ENCODE measurements at places on chromosomes 1 and 21. TPM values are rescaled to one million over a fixed set of nuclear protein-coding genes. Genes with fewer than 3 reads are reported as not detected.

RUNX3 gene
- 0.51 TPM for total RNA-seq

GRIK1 gene
- not detected for total RNA-seq

NTNG1 gene
- total RNA-seq, result not detected

CFHR4 gene
- not detected for total RNA-seq

THEM5 gene
- not detected for total RNA-seq

INTS7 gene
- total RNA-seq, result 8.4 TPM

CSRP1 gene
- total RNA-seq, result 71.7 TPM

OR2L3 gene
- total RNA-seq, result not detected

RGS13 gene
- total RNA-seq, result 0.27 TPM

LRRC38 gene
- 0.73 TPM for total RNA-seq

CLDN14 gene
- total RNA-seq, result not detected

LCE2B gene
- not detected for total RNA-seq

FCRL3 gene
- 0.22 TPM for total RNA-seq

WNT2B gene
- total RNA-seq, result 5.7 TPM

DOP1B gene
- total RNA-seq, result 7.6 TPM

ETV3L gene
- total RNA-seq, result not detected

Measured in cardiac septum (tissue), 1 donor.